Effector memory CD8-positive, alpha-beta T cell (primary cell): ENCODE measurements at places on chromosomes 4 and X.

DNA sequence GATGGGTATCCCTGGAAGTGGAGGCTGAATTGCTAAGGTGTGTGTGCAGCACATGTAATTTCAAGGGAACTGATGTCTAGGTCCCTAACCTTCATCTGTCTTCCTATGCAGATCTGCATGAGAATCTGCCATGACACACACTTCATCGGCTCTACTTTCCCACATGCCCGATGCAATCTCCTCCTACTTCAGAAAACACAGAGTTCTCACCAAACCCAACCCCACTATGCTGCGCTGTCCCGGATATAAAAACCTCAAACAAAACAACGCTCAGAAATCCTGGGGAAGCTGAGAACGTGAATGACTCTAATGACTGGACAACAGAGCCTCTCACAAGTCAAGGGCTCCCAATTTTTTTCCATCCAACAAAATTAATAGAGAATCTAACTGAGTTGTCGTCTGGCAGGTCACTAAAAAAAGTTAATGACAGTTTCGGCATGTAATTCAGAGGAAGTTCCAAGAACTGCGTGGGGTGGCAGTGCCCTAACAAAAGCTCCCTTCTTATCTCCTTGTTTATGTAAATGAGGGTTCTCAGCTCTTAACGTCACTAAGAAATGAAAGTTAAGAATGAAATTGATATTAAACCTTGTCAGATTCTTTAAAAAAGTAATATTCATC is 39.0 kb downstream of the STX18 start:
- no peak for DNase-seq

GRCh38 chr4:19945501-19945900 is 306.2 kb upstream of the SLIT2 start:
- DNase-seq: no peak

GRCh38 chr4:20253283-20253734 is 1.6 kb downstream of the SLIT2 start:
- DNase-seq: no peak

DNA sequence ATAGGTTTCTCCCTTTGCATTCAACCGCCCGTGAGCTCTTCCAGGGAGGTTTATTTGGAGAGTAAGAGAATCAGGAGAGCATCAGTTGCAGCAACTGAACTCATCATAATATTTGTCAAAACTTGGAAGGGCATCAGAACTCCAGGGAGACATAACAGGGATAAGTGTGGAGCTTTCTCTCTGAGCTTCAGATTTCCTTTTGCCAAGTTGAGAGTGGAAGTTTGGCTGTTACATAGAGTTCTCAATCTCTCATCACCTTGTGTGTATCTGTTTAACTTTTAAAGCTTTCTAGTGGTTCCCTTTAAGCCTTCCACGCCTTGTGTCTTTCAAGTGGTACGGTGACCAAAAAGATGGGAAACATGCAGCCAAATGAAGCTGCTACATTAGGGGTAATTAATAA is 18.8 kb downstream of the BMP3 start:
- DNase-seq: no peak

GRCh38 chr4:148075438-148075837 is 343.6 kb downstream of the ARHGAP10 start:
- no peak for DNase-seq

DNA sequence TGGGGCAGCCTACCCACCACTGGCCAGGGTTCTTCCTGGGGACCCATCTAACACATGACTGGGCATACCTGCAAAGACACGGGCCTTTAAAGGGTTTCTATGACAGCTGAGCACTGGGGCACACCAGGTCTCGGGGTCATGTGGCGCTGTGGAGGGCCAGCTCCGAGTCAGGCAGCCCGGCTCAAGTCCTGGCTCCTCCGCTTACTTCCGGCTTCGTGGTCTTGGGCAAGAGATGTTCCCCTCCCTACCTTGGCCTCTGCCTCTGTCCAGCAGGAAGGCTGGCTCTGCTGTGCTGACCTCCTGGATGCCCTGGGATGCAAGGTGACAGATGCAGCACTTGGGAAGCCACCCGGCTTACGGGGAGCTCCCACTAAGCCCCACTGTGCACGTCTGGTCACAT is 37.6 kb downstream of the HTRA3 start:
- DNase-seq: no peak

GRCh38 chrX:39896951-39897740 is 200.6 kb downstream of the BCOR start:
- no peak for DNase-seq
